ENCODE measurements at places on chromosomes 11 and 22.

GRCh38 chr22:46974631-46975585 lies 212.5 kb downstream of the TBC1D22A start:
- DNase-seq = no peak

DNA sequence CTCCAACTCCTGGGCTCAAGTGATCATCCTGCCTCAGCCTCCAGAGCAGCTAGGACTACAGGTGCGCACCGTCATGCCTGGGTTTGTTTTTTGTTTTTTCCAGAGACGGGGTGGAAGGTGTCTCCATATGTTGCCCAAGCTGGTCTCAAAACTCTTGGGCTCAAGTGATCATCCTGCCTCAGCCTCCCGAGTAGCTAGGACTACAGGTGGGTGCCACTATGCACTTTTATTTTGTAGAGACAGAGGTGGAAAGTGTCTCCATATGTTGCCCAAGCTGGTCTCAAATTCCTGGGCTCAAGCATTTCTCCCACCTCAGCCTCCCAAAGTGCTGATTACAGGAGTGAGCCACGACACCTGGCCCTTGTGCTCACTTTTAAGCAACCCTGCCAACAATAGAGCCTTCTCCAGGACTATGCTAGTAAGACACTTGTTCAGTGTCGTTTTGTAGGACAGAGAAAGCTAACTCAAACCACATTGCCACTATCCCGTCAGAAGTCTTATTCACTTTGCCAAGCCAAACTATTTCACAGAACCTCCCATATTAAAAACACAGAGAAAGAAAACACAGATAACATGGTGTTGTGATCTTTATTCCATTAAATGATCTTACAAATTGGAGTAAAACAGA lies 9.4 kb upstream of the PLAAT3 start:
- no peak for DNase-seq

DNA sequence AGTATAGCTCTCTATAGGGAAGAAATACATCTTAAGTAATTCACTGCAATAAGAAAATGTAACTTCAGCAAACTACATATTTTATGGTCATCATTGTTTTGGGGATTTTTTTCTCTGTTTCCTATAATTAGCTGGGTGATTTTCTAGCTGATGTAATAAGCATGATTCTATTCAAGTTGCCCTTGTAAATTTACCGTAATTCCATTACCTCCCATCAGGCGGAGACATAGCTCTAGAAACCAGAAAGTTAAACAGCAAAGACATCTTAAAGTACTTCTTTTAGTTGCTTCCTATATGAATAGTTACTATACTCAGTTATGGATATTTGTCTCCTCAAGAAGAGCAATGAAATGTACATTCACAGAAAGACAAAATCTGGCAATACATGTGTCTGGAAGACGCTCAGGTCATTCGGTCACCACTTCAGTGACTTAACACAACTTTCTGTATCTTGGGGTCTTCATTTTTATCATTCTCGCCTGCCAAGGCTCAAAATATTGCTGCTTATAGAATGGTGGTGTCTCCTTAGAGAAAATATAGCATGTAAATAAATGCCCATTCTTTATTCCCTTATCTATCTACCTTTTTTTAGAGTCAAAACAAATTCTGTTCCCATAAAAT lies 239.9 kb upstream of the ZC3H12C start:
- no peak for DNase-seq

- peak; percentile 55 for DNase-seq
These were observed at the start of gene ASRGL1 for GRCh38 chr11:62337303-62338181. TSS of gene ASRGL1 (plus strand) at chr11:62337448. CDS start at chr11:62337978, 530 bp downstream.

DNA sequence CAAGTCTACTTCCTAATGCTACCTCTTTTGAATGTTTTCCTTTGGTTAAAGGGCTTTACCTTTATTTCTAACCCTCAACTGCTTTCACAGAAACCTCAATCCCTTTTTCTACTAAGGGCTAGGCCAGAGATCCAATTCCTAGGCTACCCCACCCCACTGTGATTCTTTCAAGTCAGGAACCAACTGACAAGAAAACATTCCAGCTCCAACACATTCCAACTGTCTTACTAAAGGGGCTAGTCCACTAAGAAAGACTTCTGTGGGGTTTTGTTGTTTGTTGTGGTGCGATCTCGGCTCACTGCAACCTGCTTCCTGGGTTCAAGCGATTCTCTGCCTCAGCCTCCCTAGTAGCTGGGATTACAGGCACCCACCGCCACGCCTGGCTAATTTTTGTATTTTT lies 151.3 kb downstream of the APOL5 start:
- no peak for DNase-seq

GRCh38 chr11:12503886-12504285 lies 126.5 kb downstream of the PARVA start:
- DNase-seq = no peak

- DNase-seq = no peak
These were observed 643 bp downstream of the TIGD3 start for GRCh38 chr11:65355013-65355775.

- DNase-seq = no peak
These were observed 54.6 kb downstream of the SPECC1L start for GRCh38 chr22:24325105-24325757.

GRCh38 chr11:555780-556661 lies 4.5 kb downstream of the LMNTD2 start:
- DNase-seq = no peak

All from activated naive CD8-positive, alpha-beta T cell treated with anti-CD3 and anti-CD28 coated beads, Interleukin-2, amount 50 U/mL, for 16 hours (primary cell).